ENCODE measurements at places on chromosomes 6 and 20.

GRCh38 chr6:28906669-28907068 lies 17.1 kb downstream of the TRIM27 start:
- no peak for DNase-seq

DNA sequence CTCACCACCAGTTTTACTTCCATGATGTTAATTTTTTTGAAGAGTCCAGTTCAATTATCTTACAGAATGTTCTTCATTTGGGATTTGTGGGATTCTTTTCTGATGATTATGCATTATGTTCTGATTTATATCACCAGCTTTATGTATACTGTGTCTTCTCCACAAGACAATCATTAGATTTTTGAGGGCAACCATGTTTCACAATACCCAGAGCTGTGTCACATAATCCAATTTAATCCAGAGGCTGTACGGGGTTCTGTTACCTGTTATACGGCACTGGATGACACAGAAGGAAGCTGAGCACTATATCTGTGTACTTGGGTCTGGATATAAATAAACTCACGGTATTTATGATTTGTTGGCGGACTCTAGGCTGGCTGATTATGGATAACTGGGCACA lies 41.6 kb upstream of the RPN2 start:
- no peak for DNase-seq

DNA sequence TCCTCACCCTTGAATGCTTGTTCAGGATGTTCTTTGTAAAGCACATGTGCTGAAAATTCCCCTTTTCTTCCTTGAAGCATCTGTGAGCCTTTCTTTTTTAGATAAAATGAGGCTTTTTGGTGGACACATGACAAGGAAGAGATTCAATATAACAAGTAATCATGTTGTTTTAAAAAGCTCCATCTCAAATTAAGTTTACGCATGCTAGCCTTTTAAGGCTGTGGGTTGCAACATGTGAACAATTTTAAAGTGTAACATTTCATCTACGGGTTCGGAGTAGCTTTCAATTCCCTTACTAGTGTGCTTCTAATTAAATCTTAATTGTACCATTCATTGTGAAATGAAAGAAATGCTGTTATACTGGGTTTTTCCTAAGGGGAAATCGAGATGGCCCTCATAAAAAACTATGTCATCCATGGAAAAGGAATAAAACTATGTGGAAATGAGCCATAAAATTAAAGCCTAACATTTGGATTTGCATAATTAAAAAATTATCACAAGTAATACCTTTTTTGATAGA lies 19.3 kb upstream of the OSTM1 start:
- DNase-seq: no peak

GRCh38 chr6:119226089-119226488 lies 123.5 kb downstream of the MAN1A1 start:
- no peak for DNase-seq

DNA sequence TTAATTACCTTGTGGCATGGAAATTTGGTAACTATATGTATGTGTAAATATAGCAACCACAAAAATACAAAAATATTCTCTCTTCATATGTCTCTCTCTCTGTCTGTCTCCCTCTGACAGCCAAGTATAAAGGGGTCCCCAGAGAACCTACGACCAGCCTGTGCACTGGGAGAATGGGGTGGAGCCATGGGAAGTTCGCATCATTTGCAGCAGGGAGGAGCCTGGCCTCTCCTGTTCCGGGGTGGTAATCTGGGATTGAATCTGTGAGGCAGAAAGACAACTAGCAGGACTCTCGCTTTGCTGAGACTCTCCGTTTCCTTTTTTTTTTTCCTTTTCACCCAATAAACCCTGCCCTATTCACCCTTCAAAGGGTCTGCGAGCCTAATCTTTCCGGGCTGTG lies 1109.1 kb downstream of the HACE1 start:
- DNase-seq: no peak

DNA sequence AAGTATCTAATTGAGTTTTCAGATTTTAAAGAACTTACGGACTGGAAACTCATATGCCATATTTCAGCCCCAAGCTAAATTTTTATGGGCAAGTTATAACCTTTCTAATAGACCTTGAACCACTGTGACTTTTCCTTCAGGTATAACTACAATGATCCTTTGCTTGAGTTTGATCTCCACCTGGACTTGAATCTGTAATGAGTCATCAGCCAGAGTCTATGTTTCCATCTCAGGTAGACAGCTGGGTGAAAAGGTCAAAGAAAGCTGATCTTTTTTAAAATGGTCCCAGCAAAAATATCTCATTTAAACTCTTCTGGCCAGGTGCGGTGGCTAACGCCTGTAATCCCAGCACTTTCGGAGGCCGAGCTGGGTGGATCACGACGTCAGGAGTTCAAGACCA lies 88.4 kb upstream of the SGK1 start:
- no peak for DNase-seq

DNA sequence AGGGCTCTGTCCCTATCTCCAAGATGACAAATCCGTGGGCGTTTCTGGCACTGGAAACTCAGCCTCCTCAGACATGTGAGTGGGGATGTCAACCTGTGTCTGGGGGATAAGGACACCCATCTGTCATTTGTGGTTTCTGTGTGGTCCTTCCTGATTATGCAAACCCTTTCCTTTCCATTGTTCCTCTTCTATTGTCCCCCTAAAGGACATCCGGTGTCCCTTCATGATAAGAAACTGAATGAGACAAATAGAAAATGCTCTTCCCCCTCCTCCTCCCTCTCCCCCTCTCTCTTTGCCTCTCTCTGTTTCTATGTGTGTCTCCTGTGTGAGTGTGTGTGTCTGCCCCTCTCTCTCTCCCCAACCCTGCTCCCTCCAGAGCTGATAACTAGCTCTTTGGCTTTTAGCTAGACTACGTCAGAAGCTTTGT lies 11.5 kb upstream of the GLP1R start:
- no peak for DNase-seq

DNA sequence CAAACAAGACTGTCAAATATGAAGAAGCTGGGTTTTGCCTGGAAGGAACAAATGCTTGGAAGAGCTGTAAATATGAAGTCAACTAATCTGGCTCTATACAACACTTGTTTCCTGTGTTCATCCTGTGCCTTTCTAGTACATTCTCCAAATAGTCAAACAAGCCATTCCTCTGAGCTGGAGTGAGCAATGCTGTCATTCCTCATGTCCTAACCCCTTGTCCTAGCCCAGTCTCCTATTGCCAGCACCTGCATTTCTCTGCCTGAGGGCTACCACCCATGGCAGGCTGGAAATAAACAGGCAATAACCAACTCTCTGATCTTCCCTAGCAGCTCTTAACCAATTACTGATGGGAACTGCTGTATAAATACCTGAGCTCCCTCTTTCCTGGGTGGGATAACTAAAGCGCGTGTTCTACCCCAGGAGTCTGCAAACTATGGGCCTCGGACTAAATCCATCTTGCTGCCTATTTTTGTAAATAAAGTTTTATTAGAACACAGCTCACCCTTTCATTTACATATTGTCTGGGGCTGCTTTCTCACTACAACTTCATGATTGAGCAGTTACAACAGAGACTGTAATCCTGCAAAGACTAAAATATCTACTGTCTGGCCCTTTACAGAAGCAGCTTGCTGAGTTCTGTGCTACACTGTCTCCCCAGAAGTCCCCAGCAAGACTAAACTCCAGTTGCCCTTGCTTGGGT lies 13.4 kb downstream of the RIMS4 start:
- no peak for DNase-seq

- no peak for DNase-seq
Observed at GRCh38 chr20:39611901-39612300, 649.8 kb downstream of the DHX35 start.

DNA sequence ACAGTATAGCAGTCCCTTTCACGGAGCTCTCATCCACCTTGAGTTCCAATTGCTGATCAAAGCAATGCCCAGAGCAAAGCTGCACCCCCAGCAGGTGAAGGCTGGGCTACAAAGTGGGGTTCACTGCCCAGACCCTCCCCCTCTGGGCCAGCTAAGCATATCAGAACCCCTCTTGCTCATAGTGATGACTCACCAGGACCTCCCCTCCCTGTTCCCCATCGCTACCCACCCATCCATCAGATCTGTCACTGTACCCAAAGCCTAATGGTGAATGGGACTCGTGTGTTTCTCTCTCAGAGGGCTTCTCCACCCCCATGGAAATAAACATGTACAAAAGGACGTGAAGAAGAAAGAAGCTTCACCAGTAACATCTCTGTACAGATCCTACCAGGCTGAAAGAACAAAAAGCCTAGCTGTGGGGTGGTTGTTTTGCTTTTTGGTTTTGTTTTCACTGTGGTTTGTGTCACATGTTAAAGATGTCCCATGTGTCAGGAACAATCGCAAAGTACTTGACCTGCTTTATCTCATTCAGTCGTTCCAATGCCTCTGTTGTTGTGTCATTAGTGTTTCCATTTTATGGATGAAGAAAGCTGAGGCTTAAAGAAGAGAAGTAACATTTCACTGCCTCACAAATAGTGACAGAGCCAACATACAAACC lies 518.5 kb downstream of the CD83 start:
- DNase-seq: no peak

GRCh38 chr6:30769088-30769852 lies 24.9 kb upstream of the IER3 start:
- DNase-seq: no peak

GRCh38 chr6:137777687-137778075 lies 89.4 kb upstream of the TNFAIP3 start:
- DNase-seq: no peak

DNA sequence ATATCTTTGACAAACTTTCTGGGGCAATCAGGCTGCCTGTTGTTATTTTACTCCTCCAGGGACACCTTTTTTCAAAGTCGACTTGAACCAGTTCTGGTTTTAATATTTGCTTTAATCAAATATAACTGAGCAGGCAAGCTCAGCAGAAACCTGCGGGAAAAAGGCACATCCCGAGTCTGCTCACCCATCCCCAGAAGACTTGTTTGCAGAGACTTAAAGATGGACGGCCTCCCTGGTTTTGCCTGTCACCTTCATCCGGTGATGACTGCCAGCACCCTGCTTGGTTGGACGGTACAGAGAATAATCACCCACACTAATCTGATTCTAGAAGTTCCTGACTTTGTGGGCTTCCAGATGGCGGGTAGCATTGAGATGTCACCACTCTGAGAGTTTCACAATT lies 36.8 kb downstream of the PPP1R3G start:
- no peak for DNase-seq

DNA sequence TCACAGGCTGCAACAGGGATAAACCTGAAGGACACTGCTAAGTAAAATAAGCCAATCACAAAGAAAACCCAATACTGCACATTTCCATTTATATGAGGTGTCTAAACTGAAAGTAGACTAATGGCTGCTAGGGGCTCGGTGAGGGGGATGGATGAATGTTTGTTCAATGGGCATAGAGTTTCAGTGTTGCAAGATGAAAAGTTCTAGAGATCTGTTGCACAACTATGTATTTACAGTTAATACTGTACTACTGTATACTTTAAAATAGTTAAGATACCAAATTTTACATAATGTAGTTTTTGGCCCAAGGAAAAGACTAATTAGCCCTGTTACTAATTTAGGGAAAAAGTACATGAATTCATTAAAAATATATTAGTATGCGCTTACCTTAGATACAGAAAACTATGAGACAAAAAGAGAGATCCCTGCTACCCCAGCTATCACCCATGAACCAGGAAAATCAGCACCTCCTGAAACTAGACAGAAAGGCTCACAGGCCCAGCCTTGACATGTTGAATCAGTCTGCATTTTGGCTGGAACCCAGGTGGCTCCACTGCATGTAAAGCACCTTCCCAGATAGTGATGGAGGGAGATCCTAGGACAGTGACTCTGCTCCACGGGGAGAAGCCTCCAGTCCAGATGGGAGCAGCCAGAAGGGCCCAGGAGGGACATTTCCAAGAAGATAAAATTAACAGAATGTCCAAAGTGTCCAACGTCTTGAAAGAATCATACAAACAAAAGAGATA lies 16.1 kb downstream of the HLA-F start:
- no peak for DNase-seq

DNA sequence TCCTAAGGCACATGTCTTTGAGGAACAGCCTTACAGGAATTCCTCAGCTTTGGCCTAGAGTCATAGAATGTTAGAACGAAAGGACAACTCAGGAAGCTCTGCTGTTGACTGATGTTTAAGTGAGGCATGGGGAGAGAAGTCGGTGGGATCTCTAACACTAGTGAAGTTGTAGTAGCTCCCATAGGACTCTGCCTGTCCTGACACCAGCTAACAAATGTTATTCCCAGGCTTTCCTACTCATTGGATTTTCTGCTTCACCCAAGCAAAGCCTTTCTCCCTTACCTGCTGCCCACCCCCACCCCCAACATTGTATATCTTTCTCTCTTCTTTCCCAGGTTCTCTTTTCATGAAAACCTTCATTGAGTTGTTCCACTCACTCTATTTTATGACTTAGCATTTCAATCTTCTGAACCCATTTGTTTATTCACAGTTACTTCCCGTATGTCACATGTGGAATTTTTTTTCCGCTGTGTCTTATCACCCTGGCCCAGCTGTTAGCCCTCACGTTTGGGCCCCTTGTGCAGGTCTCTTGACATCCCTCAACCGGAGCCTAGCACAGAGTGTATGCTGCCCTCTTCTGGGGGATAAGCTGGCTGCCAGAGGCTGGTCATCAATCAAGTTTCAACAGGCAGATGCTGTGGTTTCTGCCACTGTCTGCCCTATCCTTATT lies 39.2 kb upstream of the RNF8 start:
- DNase-seq: no peak

DNA sequence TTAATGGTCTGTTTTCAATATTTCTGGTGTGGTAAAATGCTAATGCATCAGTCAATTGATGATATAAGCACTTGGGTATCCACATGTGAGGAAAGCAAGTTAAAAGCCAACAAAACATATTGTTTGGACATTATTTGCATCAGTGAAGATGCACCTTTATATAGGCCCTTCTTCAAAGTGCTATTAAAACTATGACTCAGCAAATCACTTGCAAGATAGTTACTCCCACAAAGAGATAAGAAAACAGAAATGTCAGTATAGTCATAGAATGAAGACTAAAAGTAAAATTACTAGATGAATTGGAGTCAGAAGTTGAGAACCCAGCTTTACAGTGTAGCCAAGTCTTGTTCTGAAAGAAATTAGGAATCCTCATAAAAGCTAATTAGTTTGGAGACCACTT lies 14.6 kb upstream of the GRM1 start:
- no peak for DNase-seq

GRCh38 chr6:44269178-44269920 lies 901 bp upstream of the TMEM151B start:
- no peak for DNase-seq

DNA sequence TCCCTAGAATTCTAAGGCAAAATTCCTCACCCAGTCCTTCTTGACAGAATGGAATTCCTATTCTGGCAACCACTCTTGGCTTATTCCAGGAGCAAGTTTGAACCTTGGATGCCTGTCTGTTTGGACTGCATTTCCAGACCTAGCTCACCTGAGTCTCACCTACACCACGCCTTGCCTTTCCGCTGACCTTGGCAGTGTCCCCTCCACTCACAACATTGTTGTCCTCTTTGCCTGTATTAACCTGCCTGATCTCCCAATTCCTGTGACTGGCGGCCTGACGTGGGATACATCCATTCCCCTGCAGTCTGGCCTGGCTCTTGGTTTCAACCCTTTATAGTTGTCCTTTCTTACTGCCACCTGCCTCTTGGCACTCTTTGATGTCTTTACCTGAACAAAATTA lies 281.4 kb upstream of the SOX4 start:
- DNase-seq: no peak

- DNase-seq: no peak
Observed at GRCh38 chr6:111737065-111737521, 131.4 kb upstream of the TRAF3IP2 start.
